ENCODE measurements at places on chromosomes 7 and 10.

DNA sequence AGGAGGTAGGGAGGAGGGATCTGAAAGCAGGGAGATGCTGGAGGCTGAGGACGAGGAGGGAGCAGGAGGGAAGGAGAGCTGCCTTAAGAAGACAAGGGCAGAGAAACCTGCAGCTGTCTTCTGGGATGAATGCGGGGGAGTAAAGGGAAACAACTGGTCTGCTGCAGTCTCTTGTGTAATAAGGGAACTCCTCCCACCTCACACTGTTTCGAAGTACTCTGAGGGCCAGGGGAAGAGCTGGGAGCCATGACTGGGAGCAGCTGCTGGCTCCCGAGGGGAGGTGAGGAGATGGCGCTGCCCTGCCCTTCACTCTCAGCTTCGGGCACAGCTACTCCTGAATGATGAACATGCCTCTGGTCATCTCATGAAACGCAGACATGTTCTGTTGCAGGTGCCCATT is 65.1 kb downstream of the CLEC2L start:
- no peak for DNase-seq

GRCh38 chr10:92689663-92690210 is at the start of gene HHEX:
HHEX (plus strand) TSS chr10:92689955; CDS start chr10:92689987, 32 bp downstream.
- peak; percentile 46 for DNase-seq

- peak; percentile 47 for DNase-seq
Observed at GRCh38 chr7:151992375-151992774, 33.1 kb upstream of the GALNT11 start.

GRCh38 chr7:112898432-112899290 is 108.5 kb upstream of the TMEM168 start:
- DNase-seq, result peak; percentile 25

GRCh38 chr7:87933605-87933952 is 472 bp upstream of the ADAM22 start:
- DNase-seq, result no peak

DNA sequence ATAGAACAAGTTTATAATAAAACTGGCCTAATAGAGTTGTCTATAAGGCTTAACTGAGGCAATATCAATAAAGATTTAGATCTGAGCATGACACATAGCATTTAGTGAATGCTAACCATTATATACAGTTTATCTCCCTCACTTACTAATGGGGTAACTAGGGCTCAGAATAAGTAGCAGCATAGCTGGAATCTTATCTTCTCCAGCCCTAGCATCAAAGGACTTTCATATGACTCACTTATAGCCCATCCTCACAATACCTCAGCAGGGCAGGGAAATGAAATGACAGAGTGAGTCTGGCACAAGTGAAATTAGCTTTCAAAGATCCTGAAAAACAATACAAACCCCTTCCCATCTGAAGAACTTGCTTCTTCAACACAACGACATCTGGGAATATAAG is 362.9 kb downstream of the KIF20B start:
- DNase-seq, result no peak

GRCh38 chr10:44352316-44353127 is 32.4 kb downstream of the CXCL12 start:
- no peak for DNase-seq

DNA sequence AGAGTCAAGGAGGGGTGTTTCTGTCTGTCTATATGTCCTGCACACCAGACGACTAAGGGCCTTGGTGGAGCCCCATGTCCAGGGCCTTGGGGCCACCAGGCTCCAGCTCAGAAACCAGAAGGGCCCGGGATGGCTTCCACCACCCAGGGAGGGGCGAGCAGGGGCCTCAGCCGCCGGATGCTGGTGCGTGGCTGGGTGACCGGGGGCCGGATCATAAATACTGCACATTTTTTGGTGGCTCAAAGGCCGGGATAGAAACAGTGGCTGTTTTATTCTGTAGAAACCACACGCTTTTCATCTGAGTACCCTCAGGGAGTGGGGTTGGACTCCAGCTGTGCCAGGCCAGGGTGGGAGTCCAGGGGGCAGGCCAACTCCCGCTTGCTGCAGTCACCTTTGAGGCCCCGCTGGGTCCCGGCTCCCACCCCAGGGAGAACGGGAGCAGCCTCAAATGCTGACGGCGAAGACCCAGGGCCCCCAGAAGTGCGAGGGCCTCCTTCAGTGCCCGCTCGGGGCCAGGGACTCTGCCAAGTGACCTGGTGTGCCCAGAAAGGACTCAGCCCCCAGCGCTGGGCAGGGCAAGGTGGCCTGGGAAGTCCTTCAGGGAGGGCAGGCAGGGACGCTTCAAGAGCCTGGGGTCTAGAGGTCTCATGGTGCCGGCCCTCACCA is 28.2 kb downstream of the PDGFA start:
- DNase-seq, result no peak

DNA sequence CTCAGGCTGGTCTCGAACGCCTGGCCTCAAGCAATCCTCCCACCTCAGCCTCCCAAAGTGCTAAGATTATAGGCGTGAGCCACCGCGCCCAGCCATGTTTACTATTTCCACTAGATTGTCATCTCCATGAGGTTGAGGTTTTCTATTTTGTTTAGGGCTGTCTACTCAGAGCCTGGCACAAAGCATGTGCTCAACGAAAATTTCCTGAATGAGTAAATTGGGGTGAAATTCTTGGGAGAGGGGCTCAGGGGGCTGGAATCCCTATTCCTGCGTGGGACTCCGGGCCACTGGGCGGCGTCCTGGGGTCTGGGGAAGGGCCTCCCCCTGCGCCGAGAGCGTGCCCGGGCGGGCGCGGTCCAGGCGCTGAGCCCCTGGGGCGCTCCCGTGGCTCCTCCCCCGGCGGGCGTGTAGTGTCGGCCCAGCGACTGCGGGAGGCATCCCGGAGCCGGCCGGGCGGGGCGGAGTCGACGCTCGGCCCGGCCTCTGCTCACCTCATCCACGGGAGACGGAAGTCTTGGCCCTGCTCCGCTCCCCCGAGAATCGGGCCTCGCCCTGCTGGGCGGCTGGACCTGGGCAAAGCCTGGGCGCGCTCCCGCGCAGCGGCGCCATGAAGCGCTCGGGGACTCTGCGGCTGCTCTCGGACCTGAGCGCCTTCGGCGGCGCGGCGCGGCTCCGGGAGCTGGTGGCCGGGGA is at the start of gene HPS6:
HPS6 (plus strand) TSS at position 482 of the 693 bp plus-strand sequence; CDS start at position 608, 126 bp downstream.
- DNase-seq, result peak; percentile 88

GRCh38 chr10:13270877-13271551 is 28.9 kb downstream of the PHYH start:
- no peak for DNase-seq

GRCh38 chr7:146728611-146729010 is 612.0 kb downstream of the CNTNAP2 start:
- DNase-seq, result no peak

DNA sequence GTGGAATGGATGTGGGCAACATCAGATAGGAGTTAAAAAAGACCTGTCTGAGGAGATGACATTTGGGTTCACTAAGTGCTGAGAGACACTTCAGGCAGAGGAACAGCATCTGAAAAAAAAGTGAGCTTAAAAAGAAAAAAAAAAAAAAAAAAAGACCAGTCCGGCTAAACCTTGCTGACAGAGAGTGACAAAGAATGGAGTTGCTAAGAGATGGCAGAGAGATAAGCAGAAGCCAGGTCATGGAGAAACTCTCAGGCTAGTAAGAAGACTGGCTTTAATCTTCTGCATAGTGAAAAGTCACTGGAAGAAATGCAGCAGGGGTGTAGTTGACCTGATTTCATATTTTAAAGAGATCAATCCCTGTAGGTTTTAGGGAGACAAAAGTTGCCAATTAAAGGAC is 711.1 kb upstream of the SEMA3D start:
- DNase-seq, result no peak

- DNase-seq, result no peak
Observed at GRCh38 chr10:52814506-52814905, 41.9 kb upstream of the MBL2 start.

DNA sequence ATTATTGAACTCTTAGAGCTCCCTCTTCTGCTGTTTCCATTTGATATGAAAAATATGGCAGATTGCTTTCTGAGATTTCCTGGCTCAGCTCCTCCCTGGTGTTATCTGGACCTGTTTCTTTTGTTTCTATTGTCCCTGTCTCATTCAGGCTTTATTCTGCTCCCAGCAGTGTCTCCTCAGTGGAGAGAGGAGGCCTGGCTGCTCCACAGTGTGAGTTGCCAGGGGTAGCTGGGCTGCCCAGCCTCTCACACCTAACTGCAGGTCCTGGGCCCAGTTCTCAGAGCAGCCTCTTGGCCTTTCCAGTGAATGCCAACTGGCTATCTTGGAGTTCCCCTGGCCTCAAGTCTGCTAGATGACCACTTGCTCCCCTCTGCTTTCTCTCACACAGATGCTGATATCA is 127.0 kb downstream of the VPS41 start:
- DNase-seq, result no peak

- no peak for DNase-seq
Observed at GRCh38 chr7:114539575-114539974, 125.0 kb downstream of the FOXP2 start.

DNA sequence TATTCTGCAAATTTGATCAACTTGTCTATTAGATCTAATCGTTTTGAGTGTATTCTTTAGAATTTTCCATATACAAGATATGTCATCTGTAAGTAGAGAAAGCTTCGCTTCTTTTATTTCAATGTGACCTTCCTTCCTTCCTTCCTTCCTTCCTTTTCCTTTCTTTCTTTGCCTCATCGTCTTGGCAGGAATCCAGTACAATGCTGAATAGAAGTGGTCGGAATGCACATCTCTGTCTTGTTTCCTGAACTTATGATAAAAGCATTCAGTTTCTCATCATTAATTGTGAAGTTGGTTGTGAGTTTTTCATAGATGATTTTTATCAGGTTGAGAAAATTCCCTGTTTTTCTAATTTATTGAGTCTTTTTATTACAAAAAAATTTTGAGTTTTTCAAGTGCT is 300.7 kb upstream of the ZNF32 start:
- no peak for DNase-seq

- DNase-seq, result no peak
Observed at GRCh38 chr7:19944363-19945120, 171.1 kb upstream of the TMEM196 start.

DNA sequence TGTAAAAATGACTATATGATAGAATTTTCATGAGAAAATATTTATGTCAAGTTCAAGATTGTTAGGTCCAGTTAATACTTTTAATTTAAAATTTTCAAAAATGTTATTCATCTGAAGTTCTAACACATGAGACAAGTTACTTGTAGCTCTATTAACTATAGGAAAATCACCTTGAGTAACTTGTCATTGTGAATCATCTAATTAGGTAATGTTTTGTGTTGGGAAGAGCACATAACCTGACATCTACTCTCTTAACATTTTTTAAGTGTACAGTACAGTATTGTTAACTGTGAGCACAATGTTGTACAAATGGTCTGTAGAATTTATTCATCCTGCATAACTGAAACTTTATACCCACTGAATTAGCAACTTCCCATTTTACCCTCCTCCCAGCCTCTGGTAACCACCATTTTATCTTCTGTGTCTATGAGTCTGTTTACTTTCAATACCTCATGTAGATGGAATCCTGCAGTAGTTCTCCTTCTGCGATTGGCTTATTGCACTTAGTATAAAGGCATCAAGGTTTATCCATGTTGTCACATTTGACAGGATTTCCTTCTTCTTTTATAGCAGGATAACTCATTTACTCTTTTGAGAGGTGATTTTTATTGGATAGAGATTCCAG is 54.6 kb downstream of the ARL4A start:
- DNase-seq, result no peak

DNA sequence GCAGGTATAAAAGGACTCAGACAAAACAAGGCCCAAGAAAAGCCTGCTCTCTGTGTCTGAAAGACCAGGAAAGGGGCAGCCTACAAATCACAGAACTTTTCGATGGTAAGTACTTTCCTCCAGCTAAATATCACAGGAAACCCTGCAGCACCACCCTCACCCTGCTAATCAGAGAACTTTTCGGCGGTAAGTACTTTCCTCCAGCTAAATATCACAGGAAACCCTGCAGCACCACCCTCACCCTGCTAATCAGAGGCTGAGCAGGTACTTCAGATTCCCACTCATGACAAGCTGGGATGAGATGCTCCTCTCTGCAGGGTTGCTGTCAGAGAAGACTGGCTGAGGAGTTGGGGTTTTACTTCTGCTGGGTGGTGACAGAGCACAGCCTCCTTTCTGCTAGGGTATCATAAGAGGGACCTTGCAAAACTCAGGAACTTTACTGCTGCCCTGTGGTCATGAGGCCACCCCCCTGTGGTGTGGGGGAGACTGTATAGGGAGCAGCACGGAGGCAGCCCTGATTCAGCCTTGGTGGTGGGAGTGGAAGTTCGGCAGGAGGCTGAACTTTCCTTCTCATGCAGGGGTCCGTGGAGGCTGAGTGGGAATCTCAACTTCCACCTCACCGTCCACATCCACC is 7.2 kb downstream of the WDR37 start:
- peak; percentile 46 for DNase-seq

DNA sequence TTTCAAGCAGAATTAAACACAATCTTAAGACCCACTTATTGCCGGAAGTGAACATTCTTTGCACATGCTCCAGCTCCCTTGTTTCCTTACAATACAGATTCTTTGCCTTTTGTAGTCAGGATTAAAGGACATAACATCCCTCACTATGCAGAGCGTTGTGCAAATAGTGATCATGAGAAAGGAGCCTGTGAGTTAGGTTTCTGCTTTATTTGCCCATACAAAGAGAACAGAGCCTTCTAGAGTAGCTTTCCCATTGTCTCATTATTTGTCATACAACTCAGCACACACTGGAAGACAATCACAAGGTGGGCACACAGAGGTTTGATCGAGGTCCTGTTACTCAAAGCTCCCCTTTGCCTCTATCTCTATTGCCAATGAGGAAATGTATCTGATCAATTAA is 48.2 kb upstream of the WDR11 start:
- DNase-seq, result no peak

GRCh38 chr7:6323967-6324701 is 51.7 kb upstream of the CYTH3 start:
- no peak for DNase-seq

- DNase-seq, result no peak
Observed at GRCh38 chr10:45005284-45005683, 4.6 kb downstream of the ZNF22 start.

- no peak for DNase-seq
Observed at GRCh38 chr7:1567049-1567771, 2.6 kb downstream of the PSMG3 start.

DNA sequence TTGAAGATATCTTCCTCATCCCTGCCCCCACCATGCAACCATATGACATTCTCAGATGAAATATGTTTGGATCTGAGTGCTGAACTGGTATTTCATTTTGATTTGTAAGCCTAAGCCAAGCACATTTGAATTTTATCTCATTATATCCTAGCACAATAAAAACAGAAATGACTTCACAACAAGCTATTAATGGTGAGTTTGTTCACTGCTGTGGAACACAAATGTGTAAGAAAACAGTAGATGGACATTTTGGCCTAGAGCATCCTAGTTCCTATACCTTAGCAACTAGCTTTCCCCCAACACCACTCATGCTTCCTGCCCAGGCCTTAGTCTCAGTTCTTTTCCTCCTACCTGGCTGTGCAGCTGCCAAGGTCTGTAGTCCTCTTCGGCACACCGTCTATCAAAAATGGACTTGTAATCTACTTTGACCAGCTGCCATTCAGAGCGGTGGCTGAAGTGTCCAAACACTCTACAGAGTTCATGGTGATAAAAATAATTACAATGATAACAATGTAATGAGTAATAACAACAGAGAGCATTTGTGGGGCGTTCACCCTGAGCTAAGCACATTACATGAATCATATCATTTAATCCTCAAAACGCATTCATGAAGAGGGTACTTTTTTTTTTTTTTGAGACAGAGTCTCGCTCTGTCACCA is 491.9 kb downstream of the SORCS1 start:
- DNase-seq, result no peak

- DNase-seq, result no peak
Observed at GRCh38 chr10:102208311-102209035, 17.6 kb upstream of the ELOVL3 start.
